Choroid plexus epithelial cell (primary cell): ENCODE measurements at places on chromosomes 3 and 15.

- no peak for DNase-seq
Observed at GRCh38 chr3:36777424-36778218, 13.3 kb upstream of the DCLK3 start.

DNA sequence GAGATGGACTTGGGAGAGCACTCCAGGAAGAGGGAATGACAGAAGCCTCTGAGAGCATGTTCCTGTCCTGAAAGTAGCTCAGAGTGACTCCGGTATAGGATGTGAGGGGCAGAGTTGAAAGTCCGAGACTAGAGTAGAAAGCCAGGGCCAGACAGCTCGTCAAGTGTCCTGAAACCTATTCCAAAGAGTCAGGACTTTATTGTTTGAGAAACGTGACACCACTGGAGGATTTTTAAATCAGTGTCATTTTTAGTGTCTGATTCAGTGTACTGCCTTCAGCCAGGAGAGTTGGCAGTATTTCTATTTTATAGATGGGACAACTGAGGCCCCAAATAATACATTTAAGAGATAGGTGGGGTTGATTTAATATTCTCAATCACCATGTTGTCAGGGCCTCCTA lies 1.6 kb upstream of the RBMS3 start:
- DNase-seq, result no peak

- no peak for DNase-seq
Observed at GRCh38 chr3:153003862-153004261, 158.2 kb upstream of the RAP2B start.

DNA sequence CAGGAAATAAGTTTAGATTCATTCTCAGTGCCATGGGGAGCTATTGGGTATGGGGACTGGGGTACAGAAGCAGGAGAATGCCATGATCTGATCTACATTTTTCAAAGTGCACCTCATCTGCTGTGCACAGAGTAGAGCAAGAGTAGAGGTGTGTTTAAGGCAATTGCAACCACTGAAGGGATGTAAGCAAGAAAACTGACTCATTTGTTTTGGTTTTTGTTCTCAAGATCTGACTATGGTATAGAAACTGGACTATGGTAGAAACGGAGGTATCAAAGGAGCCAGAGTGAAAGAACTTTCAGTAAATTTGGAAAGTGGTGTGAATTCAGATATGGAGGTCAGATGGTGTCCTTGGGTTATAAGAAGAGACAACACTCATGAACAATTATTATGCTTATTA lies 86.2 kb upstream of the CMSS1 start:
- DNase-seq, result no peak

- DNase-seq, result no peak
Observed at GRCh38 chr3:169170456-169170855, 493.1 kb downstream of the MECOM start.

DNA sequence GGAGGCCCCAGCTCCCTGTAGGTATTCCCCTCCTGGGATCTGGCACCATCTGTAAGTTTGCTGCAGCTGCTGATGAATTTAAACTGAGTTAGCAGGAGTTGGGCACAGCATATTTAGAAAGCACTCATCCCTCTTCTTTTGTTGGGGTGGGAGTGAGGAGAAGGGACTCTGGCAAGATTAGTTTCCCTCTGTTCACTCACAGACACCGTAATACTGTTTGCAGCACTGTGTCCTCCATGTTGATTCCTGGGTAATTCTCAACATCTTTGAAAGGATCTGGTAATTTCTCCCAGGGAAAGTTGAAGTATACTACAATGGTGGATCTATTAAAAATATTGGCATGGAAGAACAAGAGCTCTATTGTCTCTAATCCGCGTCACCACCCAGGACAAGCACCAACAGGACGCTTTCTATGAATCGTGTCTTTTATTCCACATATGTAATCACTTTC lies 173.3 kb downstream of the RBMS3 start:
- DNase-seq, result no peak

- no peak for DNase-seq
Observed at GRCh38 chr3:120659285-120659684, 22.8 kb downstream of the HGD start.
